ENCODE measurements at places on chromosomes 11 and 22.

DNA sequence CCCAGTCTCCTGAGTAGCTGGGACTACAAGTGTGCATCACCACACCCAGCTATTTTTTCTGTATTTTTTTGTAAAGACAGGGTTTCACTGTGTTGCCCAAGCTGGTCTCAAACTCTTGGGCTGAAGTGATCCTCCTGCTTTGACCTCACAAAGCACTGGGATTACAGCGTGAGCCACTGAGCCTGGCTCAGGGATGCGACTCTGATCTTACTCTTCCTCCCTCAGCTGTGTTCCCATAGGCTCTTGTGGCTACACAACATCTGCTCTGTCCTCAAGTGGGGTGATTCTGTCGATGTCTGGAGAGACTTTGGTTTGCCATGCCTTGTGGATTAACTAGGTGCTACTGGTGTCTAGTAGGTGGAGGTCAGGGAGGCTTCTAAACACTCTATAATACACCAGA, 127.0 kb upstream of the SERPIND1 start:
- DNase-seq: no peak

- peak; percentile 28 for DNase-seq
These were observed 12.6 kb downstream of the CD5 start for GRCh38 chr11:61114913-61115312.

GRCh38 chr11:131695889-131696429, 325.5 kb downstream of the NTM start:
- DNase-seq: no peak

- DNase-seq: no peak
These were observed 231.0 kb downstream of the DDX10 start for GRCh38 chr11:108895579-108896480.

- no peak for DNase-seq
These were observed 58.4 kb upstream of the GAB2 start for GRCh38 chr11:78476066-78476465.

- DNase-seq: no peak
These were observed 1706.9 kb upstream of the RAG2 start for GRCh38 chr11:38304926-38305325.

DNA sequence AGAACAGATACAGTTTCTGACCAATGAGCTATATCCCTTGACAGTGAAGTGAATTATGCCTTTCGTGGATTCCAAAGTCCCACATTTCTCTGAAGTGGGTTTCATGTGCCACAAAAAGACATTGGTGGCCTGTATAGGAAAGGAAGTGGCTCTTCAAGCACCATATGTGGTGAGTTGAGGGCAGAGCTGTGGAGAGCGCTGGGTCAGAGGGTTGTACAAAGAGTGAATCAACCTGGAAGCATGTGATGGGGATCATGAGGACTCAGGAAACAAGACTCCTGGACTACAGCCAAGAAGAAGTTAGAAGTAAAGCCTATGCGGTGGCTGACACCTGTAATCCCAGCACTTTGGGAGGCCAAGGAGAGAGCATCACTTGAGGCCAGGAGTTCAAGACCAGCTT, 579 bp upstream of the SLC5A4 start:
- no peak for DNase-seq
